ENCODE measurements at places on chromosomes 1 and 21.

- DNase-seq: peak; percentile 19
Observed at GRCh38 chr1:167797015-167797414, 75.2 kb downstream of the MPZL1 start.

DNA sequence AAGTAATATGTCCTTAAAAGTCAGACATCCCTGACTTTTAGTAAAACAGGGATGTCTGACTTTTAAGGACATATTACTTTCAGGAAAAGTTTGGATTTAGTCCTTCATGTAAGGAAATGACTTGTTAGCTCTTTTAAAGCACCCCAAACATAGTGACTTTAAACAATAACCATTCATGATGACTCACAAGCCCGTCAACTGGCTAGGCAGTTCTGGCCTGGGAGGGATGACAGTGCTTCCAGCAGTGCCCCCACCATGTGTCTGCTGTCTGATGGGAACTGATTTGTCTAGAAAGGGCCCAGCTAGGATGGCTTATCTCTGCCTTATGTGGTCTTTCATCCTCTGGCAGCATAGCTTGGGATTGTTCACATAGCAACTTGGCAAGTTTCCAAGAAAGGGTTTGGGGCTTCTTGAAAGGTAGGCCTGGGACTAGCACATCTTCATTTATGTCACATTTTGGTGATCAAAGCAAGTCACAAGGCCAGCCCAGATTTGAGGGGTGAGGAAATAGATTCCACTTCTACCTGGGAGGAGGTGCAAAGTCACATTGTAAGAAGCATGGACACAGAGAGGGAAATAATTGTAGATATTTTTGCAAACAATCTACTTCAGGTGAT lies 143.5 kb downstream of the C1orf94 start:
- no peak for DNase-seq

DNA sequence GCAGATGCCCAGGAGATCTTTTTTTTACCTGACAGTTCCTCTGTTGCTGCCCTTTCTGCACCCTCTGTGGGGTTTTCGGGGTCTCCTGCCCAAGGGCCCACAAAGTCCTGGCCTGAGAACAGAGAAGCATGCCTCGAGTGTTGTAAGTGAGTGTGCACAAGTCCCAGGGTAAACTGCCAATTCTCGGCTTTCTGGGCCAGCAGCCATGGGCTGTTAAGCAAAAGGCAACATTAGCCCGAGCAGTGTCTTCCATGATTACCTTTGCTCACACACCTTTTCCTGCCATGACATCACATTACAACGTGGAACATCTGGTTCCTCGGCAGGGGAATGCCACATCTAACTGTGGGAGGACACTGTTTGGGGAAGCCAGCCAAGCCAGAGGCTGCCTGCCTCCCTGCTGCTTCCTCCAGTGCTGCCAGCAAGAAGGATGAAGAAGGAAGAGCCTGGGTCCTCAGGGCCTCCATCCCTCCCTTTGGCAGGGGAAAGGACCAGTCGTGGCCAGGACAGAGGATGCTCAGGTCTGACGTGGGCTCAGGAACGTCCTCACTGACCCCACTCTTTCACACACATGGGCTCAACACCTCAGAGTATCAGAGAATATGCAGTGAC lies 485.9 kb downstream of the OMA1 start:
- no peak for DNase-seq

DNA sequence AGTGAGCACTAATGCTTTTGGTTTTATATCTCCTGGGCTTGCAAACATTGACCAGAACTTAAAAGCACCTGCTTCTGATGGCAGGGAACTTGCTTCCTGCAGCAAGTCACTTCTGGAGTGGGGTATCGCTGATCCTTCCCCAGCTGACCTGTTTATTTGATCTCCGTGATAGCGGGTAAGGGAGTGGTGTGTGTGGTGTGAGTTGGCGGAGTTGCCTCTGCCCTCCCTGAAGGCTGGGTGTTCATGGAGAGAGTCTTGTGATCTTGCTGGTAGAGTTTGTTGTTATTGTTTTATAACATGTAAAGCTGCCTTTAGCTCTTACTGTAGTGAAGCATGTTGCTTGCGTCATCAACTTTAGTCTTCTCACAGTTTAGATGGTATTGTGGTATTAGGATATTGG lies 3.9 kb downstream of the MFN2 start:
- no peak for DNase-seq

DNA sequence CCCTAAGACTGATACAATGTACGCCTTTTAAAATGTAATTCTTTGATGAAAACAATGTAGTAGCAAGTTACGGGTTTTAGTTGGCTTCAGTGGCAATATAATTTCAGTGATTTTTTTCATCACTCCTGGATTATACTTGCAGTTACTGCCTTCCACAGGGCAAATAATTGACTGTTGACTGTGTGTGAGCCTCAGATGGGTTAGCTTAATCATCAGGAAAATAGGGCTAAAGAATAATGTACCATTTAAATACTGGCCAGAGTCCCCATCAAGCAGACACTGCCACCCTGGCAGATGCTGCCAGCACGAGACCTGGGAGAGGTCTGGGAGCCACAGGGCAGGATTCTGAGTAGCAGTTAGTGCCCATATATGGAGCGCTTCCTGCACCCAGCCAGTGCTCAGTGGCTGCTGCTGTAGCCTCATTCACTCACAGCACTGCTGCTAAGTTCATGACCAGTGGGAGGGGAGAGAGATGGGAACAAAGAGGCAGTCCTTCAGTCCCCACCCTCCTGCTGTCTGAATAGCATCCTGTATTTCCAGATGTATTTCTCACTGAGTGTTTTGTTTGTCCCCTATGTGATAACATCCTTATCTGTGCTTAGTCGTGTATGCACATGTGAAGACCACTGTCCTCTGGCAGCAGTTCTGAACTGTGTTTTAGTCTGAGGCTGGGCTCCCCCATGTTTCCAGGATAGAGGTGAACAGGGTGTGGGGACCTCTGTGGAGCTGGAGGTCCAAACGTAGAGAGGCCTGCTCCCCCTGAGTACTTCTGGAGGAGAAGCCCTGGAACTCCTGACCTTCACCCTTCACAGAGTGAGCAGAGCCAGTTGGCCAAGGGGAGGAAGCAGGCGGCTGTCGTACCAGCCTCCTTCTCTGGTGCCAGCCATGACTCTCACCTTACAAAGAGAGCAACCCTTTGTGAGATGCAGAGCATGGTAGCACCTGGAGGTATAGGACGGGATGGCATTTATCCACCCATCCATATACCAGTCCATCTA lies 80.4 kb downstream of the ADARB1 start:
- DNase-seq: no peak

- no peak for DNase-seq
Observed at GRCh38 chr1:22922640-22923039, 50.0 kb downstream of the LACTBL1 start.

GRCh38 chr1:226682871-226683814 lies 55.9 kb downstream of the ITPKB start:
- DNase-seq: no peak

DNA sequence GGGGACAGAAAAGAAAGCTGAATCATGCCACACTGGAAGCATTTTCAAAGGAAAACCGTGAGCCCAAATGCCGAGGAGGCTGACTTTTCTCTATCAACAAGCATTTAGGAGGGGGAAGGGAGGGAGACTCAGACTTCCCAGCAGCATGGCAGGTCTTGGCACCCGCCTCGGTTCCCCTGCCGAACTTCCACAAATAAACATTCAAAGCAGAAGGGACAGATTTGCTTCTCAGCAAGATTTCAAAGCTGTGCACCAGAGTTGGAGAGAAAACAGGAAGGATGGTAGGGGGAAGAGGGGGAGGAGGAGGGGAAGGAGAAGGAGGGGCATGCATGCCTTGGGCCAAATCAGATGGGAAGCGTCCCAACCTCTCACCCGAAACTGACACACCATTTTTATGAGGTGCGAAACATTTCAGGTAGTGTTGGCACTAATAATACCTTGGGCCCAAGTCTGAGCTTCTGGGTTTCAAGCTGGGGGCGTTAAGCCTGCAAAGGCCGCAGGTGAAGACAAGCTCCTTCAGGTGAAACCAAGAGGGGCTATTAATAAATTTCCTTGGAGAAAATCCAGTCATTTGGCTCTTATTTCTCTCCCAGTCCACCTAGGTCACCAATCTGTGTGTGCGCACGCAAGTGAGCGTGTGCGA lies 26.4 kb downstream of the ABCA4 start:
- DNase-seq: no peak

- no peak for DNase-seq
Observed at GRCh38 chr21:28455253-28455600, 537.5 kb downstream of the LTN1 start.

DNA sequence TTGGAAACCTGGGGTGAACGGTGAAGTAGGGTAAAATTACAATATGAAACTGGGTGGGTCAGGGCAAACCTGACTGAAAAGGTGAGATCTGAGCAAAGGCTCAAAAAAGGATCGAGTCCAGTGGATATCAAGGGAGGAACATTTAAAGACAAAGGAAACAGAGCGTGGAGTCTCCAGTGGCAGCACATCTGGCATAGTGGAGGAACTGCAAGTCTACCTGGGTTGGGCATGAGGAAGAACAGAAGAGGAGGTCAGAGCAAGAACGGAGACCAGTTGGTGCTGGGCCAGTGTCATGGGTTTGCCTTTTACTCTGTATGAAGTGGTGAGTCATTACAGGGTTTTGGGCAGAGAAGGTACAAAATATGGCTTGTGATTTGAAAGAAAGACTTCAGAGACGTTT lies 163.7 kb downstream of the NTPCR start:
- no peak for DNase-seq

DNA sequence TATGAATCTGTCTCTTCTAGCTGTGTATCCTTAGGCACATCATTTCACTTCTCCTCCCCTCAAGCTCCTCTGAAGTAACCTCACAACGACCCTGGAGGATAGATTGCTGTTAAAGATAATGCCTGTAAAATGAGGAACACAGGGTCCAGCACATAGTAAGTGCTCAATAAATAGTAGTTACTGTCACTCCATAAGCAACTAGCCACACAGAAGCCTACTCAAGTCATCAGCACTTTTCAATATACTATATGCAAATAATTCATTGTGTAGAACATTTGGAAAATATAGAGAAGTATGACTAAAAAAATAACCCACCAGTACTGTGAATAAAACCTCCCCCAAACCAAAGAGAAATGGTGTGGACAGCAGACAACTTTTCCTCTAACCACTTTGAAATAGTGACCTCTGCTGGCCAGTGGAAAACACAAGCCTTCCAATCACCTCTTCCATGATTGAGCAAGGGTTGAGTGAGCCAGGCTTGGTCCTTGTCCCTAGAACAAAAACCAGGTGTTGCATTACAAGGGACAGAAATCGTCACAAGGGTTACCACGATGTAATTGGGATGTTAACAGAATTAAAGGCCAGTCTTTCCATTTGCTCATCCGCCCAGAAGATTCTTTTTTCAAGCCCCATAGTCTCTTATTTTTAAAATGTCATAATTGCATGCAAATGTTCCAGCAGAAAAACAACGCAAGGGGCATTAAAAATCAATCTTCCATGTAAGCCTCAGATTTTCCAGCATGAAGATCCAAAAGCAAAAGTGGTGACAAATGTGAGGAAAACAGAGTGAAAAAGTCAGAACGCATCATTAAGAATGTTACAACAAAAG lies 15.7 kb upstream of the GLIS1 start:
- DNase-seq: peak; percentile 83

DNA sequence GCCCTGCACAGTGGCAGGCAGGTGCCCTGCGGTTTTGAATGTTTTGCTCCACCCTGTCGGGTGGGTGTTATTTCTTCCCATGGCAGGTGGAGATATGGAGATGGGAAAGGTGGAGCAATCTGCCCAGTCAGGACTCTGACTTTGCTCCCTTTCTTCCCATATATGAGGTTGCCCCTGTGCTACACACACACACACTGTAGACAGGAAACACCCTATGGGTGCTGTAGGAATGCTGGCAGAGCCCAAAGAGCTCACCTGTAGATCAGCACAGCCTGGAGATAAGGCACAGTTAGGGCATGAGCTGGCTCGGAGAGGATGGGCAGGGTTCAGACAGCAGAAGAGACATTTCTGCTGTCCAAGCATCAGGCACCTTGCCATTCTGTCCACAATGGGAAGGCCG lies 246.0 kb upstream of the AJAP1 start:
- no peak for DNase-seq

DNA sequence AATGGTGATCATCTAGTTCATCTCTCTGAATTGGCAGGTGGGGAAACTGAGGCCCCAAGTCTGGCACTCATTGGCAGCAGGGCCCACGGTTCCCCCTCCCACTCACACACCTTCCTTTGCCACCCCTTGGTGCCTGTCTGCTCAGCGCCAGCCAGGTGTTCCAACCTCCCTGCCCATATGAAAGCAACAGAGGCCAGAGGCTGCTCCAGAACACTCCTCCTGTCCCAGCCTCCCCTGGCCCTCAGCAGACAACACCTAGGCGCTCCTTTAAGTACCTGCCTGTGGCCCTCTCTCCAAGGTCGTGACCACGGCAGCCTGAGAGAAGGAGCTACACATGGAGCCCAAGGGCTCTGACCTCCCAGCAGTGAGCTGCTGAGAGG lies 362.3 kb upstream of the VAMP3 start:
- DNase-seq: no peak

- DNase-seq: peak; percentile 78
Observed at GRCh38 chr1:150149271-150150132, at the start of gene PLEKHO1. Gene PLEKHO1, plus strand, starts transcription at chr1:150149916. Its CDS starts 342 bp downstream, at chr1:150150258.

DNA sequence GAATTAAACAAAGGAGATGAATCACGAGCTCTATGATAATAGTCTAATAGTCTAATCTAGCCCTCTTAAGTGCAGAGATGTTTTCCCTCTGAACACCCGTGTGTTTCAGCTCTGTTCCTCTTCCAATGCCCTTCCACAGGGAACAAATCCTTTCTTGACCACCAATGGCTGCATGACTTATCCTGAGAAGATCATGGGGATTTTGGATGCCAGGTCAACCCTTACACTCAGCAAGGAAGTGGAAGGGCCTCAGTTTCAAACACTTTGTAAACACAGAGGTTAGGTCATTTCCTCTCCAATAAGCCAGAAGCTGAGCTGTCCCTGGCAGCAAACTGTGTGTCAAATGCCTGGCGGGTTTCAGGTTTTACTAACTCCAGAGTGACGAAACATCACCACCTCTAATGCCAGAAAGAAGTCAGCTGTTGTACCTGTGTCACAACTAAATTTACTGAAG lies 200.0 kb downstream of the GABPA start:
- DNase-seq: peak; percentile 22

DNA sequence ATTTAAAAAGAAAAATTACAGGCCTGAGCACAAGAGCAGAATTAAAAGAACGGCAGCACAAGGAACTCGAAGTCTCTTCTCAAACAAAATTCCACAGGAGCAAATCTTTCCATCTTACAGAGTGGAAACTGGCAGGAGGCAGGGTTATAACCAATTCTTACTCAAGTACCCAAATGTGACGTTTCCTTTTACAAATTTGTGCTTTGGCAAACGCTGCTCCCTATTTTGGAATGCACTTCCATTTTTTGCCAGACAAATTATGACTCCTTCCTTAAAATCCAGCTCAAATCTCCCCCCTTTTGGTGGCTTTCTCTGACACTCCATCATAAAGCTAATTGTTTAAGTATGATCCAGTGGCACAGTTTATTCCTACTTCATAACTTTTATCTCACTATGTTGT lies 7.8 kb downstream of the ERI3 start:
- no peak for DNase-seq

DNA sequence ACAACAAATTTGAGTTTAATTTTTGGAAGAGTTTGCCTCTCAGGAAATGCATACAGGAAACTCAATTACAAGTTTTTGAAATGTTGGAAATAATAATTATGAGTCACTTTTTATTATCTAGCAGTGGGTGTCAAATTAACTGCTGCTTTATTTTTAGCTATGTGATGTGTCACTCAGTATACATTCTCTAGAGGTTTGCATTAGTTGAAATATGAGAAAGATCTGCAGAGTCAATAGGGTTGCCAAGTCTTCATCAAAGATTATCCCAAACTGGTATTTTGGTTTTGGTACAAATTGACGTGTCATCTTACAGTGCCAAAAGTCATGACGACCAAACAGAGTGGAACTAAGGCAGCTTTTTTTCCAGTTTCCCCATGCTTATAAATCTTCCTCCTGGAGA lies 54.3 kb upstream of the DIPK1A start:
- peak; percentile 67 for DNase-seq

GRCh38 chr21:33327326-33327725 lies 2.6 kb downstream of the IFNAR1 start:
- no peak for DNase-seq
